NCI-H2081 (cell line): ENCODE measurements at places on chromosomes 7 and 10.

- DNase-seq, result no peak
These were observed 26.2 kb downstream of the JMJD1C start for GRCh38 chr10:63439607-63440006.

GRCh38 chr10:48589266-48589665 lies 15.6 kb downstream of the ARHGAP22 start:
- DNase-seq, result no peak

DNA sequence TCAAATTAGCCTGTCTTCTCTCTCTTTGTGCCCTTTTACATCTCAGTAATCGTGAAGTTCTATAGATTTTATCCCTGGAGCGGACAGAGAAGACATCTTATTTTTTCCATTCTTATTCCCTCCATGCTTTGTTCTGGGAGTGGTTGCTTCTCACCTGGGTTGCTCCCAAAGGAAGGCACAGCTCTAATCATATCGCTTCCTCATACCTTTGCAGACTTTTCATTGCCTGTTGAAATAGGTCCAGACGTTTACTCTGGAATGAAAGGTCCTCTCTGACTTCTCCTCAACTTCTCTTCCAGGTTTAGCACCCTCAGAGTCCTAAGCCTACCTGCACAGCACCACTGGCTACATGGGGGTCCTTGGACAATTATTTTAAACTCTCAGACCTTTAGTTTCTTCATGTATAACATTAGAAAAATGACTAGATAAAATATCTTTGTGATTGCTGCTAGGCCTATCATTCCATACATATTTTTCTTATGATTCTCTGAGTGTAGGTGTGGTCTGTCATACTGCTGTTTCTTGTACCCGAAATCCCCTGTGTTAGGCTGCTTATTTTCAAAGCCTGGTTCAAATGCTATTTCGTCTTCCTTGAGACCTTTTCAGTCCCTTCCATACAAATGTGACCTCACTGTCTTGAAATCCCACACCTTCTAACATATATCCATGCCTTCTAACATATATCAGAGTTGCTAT lies 418.1 kb downstream of the GFRA1 start:
- DNase-seq, result no peak

- no peak for DNase-seq
These were observed 12.5 kb downstream of the AKR1B1 start for GRCh38 chr7:134446446-134446845.

DNA sequence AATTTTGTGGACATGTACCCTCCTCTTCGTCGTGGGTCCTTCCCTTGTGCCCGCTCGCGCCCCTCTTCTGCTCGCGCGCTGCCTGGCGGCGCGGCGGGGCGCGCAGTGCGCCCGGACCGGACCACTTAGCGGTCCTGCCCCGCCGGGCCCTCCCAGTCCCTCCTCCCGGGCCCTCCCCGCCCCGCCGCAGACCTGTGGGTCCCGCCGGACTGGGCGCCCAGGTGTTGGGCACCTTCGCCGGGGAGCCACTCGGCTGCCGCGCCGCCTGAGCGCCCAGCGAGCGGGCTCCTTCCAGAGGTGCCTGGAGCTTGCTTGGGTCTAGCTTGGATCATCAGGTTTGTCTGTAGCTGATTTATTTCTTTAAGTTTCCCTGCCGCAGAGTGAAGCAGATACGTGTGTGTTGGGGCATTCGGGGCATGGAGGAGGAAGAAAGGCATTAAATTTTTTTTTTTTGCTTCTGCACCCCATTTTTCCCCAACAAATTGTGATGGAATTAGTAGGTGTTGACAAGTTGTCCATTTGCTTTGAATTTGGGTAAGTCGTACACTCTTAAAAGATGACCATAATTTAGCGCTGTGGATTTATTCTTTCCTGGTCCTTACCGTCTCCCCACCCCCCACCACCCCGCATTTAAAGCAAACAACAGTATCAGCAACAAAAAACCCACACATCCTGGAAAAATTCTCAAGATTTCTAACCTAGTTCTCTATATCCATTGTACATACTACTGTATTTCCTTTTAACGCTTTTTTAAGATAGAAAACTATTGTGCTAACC lies 905 bp downstream of the C1GALT1 start:
- peak; percentile 67 for DNase-seq

GRCh38 chr7:45165857-45166256 lies 8.3 kb downstream of the RAMP3 start:
- DNase-seq, result no peak

- no peak for DNase-seq
These were observed 217.7 kb upstream of the KCND2 start for GRCh38 chr7:120055300-120055699.

GRCh38 chr10:113808168-113808567 lies 45.7 kb downstream of the DCLRE1A start:
- DNase-seq, result no peak

DNA sequence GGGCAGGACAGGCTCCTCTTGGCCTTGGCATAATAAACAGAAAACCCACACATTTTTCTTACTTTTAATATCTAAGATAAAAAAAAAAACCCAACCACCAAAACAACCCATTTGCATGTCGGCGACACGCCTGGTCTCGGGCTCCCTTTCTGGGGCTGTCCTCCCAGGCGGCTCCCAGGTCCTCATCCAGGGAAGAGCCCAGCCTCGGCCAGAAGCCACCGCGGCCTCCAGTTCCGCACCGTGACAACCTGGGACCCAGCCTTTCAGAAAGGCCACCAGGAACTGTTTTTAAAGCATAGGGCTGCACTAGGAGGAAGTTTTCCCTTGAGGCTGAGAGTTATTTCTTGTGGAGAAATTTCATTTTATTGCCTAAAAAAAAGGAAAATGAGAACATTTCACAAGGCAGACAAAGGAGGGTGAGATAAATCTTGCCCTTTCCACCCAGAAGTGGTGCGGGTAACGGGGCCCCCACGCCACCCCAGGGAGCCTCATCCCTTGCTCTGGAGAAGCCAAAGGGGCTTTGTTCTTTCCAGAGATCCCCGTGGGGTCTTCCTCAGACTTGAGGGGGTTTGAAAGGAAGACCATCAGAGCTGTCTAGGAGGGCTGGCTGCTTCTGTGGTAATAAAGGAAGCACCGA lies 39.2 kb upstream of the MKRN1 start:
- DNase-seq, result no peak

- no peak for DNase-seq
These were observed 269.9 kb upstream of the MKLN1 start for GRCh38 chr7:131057794-131058070.

- no peak for DNase-seq
These were observed 317.4 kb downstream of the PAXIP1 start for GRCh38 chr7:154685564-154685901.

DNA sequence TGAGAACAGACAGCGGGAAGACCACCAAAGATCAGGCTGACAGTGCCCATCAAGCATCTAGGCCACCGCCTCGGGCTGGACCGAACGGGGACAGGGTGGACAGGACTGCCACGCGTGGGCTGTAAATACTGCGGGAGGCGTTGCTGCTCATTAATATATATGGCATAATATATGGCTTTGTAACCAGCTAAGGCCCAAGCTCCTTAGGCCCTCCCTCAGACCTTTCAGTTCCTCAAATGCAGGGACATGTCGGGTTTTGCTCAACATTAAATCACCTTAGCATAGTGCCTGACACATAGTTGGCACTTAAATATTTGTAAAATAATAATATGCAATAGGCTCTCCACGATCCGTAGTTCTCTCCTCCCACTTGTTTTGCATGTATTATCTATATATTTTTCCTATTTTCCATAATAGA lies 402 bp upstream of the TMEM168 start:
- DNase-seq, result no peak
